ENCODE measurements at places on chromosomes 3 and 15. TPM values are rescaled to one million over a fixed set of nuclear protein-coding genes. Genes with fewer than 3 reads are reported as not detected.
A peak's percentile ranks its signal among the peaks of the same experiment; 100 is the strongest.

DNA sequence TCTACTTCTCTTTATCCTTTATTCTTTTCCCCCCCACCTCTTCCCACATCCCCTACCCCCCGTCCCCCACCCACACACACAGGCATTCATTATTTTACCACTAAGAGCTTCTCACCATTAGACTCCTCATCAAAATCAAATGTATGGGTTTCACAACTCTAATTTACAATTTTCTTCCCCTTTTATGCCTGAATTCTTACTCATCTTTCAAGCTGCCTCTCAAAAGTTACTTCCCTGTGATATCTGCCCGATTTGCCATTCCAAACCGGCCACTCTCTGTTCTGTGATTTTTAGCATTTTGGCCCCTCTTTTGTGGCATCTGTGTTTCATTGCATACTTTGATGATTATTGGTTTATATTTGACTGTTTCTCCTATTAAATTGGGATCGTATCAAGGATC is 42.2 kb downstream of the SLC9A9 start:
- DNase-seq: no peak

DNA sequence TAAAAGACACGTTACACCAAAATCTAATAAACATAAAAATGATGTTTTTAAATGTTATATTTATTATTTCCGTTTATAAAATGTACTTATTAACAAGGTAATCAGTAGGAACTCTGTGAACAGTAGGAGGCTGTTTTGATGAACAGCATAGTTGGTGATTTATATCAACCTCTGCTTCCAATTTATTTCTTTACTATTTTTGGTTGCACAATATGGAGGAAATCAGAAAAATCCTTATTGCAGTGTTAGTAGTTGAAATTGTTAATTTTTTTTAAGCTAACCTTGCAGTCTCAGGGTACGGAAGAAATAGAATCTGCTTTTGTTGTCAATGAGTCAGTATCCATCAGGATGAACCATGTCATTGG is 5.0 kb upstream of the SNX22 start:
- DNase-seq: no peak

- peak; percentile 51 for DNase-seq
Measured at GRCh38 chr3:107268469-107268868, 108.8 kb upstream of the CCDC54 start.

DNA sequence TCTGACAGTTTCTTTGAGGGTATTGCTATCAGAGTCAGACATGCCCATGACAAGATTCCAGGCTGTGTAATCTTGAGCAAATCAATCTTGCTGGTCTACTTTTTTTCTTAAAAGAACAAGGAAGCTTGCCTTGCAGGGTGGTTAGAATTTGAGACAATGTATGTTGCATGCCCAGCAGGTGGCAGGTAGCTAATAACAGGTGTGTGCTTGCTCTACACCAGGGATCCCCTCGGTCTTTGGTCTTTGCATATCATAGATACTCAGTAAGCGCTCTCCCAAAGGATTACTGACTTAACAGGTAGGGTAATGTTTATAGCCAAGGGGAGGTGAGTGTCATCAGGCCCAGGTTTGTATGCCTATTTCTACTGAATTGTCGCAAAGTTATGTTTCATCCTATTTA is 37.3 kb downstream of the CACNA1D start:
- DNase-seq: no peak

- DNase-seq: peak; percentile 29
Measured at GRCh38 chr3:18988614-18989229, 159.6 kb upstream of the KCNH8 start.

- no peak for DNase-seq
Measured at GRCh38 chr15:42591238-42591934, 16.0 kb downstream of the STARD9 start.

DNA sequence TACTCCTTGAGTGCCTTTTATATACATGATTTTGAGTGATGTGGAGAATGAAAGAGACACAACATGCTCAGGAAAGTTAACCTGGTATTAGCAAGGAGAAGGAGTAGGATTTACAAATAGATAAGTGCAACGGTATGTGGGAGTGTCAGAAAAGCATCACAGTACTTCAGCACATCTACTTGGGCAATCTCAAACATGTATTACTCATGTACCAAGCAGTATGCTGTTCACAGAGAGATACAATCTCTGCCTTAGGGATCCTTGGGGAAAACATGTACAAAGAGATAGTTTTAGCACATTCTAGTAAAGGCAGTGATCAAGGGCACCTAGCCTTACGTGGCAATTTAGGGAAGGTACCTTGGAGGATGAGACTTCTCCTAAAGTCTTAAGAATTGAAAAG is 146.5 kb downstream of the FILIP1L start:
- no peak for DNase-seq

DNA sequence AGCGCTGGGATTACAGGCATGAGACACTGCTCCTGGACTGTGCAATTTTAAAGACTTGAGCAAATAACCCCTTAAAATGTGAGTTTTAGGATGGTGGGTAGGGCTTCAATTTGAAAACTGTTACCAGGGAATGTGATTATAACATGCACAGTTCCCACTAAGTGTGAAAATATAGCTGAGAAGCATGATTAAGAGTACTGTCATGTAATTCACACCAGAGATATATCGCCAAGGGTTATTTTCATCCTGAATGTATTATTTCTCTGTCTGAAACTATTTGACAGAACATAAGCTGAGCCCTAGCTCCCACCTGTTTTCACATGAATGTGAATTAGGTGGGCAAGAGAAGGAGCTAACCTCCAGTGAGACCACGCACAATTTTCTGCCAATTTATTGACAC is 457.2 kb downstream of the GABRG3 start:
- no peak for DNase-seq

DNA sequence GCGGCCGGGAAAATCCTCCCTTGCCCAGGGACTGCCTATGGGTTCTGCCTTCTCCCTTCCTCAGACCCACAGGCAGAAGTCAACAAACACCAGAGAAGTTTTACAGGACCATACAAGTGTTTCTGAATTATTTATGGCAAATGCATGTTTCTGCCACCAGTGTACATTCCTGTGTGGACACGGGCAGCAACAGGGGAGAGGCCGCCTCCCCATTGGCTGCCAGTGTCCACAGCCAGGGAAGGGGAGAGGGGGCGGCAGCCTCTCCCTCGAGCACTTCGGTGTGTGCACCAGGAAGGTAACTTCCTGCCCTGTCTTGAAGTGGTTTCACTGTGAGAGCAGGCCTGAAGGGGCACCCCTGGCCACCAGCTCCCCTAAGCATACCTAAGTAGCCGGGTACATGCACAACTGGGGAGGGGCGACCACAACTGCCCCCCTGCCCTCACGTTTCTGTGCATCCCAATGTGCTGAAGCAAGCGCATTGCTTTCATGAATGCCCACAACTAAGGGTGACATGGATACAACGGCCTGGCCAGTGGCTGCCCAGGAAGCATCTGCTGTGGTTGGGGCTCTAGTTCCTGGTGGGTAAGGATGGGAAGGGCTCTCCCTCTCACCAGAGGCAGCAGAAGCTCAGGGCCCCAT is 14.8 kb upstream of the SHISA5 start:
- no peak for DNase-seq

GRCh38 chr3:71430941-71431552 is 152.5 kb downstream of the FOXP1 start:
- DNase-seq: no peak

GRCh38 chr15:69730281-69731080 is 277.9 kb downstream of the RPLP1 start:
- no peak for DNase-seq

DNA sequence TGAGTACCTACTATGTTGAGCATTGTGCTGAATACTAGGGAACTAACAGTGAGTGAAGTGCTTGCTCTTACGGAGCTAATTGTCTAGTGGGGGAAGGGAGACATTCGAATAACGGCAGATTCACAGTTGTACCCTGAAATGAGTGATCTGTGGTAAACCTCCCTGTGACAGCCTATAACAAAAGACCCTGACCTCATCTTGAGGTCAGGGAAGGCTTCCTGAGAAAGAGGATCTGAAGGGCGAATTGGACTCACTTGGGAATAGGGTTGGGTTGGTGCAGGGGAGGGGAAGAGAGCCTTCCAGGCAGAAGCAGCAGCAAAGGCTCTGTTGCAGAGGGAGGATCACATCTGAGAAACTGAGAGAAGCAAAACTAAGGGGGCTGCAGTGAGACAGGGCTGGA is 13.2 kb downstream of the HPS3 start:
- DNase-seq: no peak

GRCh38 chr3:152703245-152703890 is 131.6 kb upstream of the P2RY1 start:
- no peak for DNase-seq

DNA sequence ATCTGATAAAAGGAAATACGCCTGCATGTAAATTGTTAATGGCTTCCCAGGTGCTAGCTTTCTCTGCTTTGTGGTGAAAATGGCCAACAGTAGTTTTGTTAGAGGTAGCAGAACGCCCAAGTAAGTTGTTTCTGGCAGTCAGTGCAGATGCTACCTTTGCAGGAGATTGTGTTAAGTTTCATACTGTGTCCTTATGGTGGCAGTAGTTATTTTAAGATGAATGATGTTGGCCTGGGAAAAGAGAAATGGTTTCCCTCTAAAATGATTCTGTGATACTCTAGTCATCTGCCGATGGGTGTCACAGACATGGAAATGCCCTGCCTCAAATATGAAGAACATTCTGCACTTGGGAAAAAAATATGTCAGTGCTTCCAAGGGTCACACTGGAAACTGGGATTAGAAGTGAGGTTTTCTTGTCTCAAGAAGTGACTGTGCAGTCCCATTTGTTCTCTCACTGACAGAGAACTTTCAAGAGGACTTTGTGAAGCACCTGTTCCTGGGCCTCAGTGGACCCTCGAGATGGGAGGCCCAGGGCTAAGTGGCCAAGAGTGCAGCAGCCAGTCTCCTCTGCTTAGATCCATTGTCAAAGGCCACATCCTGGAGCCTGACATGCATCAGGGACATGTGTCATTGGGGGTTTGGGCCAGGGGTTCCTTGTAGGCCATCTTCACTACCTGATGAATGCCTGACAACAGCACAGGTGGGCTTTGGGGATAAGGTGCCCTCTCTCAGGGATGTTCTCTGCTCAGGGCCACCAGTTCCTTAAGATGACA is 393.3 kb downstream of the CACNA2D3 start:
- no peak for DNase-seq

DNA sequence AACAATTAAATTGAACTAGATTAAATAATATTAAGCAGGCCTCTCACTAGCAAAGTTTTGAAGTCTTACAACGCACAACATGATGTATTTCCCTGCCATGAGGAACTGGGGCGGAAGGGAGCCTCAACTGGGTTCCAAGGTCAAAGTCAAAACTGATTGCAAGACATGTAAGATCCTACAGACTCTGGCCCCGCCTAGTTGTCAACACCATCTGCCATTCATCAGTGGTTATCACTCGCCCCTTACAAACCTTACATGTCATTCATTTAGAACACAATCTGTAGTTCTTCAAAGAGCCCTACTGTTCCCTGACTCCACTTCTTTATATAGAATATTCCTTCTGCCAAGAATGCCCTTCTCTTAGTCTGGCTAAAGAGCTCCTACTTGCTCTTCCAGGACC is 10.0 kb downstream of the ATP13A3 start:
- DNase-seq: no peak

DNA sequence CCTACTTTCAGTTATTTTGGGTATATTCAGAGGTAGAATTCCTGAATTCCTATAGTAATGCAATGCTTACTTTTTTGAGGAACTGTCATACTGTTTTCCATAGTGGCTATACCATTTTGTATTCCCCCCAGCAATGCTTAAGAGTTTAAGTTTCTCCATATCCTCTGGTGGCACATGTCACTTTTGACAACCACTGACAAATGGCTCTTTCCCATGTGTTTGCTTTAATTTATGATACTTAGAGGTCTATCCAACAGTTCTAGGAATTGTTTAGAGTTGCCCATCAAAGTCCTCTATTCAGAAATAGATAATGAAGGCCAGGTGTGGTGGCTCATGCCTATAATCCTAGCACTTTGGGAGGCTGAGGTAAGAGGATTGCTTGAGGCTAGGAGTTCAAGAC is 128.9 kb upstream of the CFAP20DC start:
- no peak for DNase-seq

- DNase-seq: no peak
Measured at GRCh38 chr15:93235926-93236780, 147.1 kb upstream of the RGMA start.

- no peak for DNase-seq
Measured at GRCh38 chr3:61961900-61962299, 400.5 kb downstream of the PTPRG start.

DNA sequence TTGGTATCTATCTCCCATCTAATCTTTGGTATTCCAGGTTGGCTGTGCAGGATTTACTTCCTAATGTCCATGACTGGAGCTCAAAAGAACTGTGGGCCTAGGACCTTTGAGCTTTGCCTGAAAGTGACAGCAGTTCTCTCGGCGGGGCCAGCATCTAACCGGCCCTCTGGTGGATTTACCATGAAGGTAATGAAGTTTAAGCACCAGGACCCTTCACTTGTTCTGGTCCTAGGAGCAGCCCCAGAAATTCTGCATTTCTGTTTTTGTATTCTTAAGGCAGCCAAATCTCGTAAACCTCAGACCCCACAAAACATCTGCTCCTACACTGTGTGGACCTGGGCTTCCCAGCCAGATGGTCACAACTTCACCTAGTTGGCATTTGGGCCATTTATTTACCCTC is 13.0 kb downstream of the CALML4 start:
- DNase-seq: no peak

The POLR2H gene
- polyA plus RNA-seq: 42.2 TPM

The WDR72 gene
- polyA plus RNA-seq: 0.09 TPM

The ABHD6 gene
- polyA plus RNA-seq: 5.2 TPM

The LPCAT4 gene
- polyA plus RNA-seq: 40.1 TPM

The ZBED2 gene
- not detected for polyA plus RNA-seq

The SPPL2A gene
- 45.0 TPM for polyA plus RNA-seq

The NSUN3 gene
- 7.2 TPM for polyA plus RNA-seq

Data from hindlimb muscle (tissue), 1 donor.